Osteocyte (in vitro differentiated cells): ENCODE measurements at places on chromosomes 6 and 20. TPM values are rescaled to one million over a fixed set of nuclear protein-coding genes. Genes with fewer than 3 reads are reported as not detected.

The MEP1A gene
- not detected in 2 replicates for total RNA-seq

GRCh38 chr6:16639684-16640480 is 121.4 kb downstream of the ATXN1 start:
- no peak for DNase-seq

The PKIG gene
- total RNA-seq = 26.0 and 29.5 TPM in 2 replicates

The MCM8 gene
- total RNA-seq = 6.3 and 7.1 TPM in 2 replicates

- DNase-seq = no peak
Measured at GRCh38 chr6:111478064-111478476, 4.9 kb downstream of the REV3L start.

DNA sequence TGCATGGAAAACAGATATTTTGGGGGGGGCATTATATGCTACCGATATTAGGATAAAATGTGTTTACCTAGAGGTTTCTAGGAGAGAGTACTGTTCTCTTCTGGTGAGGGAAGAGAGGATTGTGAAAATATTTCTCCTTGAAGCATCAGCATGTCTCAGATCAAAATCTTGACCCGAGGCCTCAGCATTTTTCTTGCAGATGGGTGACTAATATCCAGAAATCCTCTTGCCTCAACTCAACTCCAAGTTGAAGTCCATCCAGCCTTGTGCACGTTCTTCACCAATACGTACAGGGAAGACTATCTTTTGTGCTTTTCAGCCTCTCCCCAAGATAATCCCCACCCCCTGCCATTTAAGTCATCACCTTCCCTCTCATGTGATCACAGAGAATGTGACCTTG is 59.5 kb downstream of the PRND start:
- DNase-seq = no peak

DNA sequence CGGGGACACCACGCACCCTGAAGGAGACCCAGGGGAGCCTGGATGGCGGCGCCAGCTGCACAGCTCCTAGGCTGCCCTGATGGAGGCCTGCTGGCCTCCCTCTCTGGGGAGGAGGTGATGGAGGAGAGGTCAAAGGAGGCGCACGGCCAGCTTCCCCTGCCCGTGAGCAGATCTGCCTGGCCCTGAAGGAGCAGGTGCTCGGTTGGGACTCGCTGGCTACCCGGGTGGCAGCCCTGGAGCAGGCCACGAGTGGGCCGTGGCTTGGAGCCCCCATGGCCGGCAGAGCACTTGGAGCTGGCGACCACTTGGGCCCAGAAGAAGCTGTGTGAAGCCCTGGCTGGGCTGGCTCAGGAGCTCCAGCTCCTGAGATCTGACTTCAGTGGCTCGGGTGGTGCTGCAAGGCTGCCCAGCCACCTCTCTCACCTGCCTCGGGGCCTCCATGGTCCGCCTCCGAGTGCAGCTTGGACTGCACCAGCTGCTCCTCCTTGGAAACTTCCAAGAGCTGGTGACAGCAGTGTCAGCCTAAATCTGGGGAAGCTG is 7.5 kb upstream of the RAET1E start:
- DNase-seq = peak; percentile 66

- no peak for DNase-seq
Measured at GRCh38 chr20:2114990-2115681, 13.5 kb downstream of the STK35 start.

DNA sequence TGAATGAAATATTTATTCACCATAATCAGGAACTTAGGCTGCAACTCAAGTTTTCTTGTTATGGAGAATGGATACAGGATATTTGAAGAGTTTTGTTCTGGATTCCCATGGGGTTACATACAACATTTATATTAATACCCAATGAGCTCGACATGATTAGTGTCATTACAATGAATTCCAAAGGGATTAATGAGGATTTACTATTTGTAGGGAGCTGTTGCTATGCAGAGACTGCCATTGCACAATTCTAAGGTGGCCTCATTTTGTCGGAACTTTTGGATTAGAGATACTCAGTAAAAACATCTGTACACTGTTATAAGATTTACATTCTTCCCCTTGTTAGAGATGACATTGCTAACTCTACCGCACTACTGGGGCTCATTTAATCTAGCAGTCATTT is 586.8 kb upstream of the MAP3K7 start:
- no peak for DNase-seq

DNA sequence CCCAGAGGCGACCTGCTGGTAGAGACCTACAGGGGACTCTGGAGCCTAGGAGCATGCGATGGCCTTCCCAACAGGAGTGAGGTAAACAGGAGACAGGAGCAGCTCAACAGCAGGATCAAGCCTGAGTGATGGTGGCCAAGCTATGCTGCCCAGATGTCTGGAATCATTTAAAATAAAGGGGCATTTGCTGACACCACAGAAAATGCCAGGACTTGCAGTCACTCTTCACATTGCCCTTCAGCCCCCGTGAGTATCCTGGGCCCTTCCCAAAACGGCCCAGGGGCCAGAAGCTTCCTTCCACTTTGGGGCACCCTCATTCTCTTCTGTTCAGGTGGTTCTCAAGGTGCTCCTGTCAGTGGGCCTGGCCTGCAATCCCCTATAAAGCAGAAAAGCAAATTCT is 23.2 kb downstream of the INSM1 start:
- DNase-seq = no peak

The ATF6B gene
- 109 and 116 TPM in 2 replicates for total RNA-seq

DNA sequence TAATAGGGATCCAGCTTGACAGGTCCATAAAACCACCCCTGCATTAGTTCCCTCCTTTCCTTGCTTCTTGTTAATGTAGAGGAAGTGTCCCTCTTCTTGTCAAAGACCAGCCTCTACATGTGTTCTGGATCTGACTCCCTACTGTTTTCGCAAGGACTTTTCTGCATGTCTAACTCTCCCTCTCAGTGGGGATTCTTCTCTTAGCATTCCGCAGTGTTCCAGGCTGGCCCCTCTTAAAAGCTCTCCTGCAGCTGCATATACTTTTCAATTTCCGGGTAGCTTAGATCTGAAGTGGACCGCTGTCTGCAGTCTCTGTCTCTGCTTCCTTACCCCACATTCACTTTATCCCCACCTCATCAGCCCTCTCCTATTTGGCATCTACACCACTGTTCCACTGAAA is 96.1 kb upstream of the MAN1A1 start:
- no peak for DNase-seq

DNA sequence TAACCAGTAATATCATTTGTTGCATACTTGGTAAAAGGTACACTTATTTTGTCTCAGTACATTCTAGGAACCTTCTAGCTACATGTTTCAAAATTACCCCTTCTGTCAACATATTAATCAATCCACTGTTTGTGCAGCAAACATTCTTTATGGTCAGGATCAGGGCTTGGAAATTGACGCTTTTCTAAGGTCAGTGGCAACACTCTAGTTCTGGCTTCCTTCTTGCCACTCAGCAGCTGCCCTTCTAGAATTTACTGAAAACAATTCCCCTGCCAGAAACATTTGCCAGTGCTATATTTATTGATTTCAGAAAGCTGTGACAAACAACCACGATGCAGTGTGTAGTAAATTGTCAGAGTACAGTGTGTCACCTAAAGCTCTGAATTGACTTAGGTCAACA is 84.7 kb upstream of the FBXL4 start:
- no peak for DNase-seq

GRCh38 chr6:6685249-6686040 is 96.9 kb downstream of the LY86 start:
- DNase-seq = no peak

The RBBP8NL gene
- not detected in 2 replicates for total RNA-seq

The SLC32A1 gene
- not detected in 2 replicates for total RNA-seq

- no peak for DNase-seq
Measured at GRCh38 chr20:11376420-11376819, 541.3 kb upstream of the BTBD3 start.

- no peak for DNase-seq
Measured at GRCh38 chr20:37276494-37277252, 12.8 kb upstream of the MANBAL start.

The MPIG6B gene
- not detected in 2 replicates for total RNA-seq

DNA sequence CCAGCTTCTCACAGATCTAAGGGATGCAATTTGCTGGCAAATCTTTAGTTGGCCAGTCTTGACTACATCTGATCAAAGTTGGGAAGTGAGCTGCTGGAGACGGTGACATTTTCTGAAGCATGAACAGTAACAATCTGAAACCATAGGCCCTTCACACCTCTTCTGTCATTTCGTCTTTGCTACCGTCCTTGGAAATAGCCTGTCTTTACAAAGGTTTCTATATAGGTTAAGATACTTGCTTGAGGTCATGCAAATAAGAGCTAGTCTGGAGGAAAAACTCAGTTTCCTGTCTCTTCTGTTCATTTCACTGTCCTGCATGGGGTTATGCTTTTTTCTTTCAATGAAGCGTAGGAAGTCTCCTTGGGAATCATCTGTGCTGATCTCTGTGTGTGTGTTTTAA is 55.6 kb downstream of the CARMIL1 start:
- DNase-seq = no peak

DNA sequence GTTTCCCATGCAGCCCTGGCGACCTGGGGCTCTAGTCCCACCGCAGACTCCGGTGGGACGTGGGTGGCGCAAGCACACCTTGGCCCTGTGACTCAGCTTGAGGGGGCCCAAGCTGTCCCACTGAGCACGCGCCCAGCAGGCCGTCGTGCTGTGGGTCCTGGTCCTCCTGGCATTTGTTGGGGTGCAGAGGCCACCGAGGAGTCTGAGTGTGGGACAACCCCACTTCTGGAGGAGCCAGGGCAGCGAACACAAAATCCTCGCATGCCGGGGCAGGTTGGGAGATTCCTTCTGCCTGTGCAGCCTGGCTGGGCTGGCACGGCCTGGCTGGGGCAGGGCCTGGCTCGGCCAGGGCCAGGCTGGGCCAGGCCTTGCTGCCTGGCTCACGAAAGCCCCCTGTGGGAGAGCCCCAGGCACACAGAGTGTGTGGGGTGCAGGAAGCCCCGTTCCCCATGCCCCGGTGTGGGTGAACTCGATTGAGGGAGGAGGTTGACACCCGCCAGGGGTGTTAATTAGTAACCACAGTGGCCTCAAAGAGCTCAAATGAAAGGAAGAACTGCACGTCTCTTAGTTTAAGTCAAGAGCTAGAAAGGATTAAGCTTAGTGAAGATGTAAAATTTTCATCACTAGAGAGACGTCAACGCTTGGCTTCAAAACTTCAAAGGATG is 1808.5 kb upstream of the DEFB115 start:
- no peak for DNase-seq

DNA sequence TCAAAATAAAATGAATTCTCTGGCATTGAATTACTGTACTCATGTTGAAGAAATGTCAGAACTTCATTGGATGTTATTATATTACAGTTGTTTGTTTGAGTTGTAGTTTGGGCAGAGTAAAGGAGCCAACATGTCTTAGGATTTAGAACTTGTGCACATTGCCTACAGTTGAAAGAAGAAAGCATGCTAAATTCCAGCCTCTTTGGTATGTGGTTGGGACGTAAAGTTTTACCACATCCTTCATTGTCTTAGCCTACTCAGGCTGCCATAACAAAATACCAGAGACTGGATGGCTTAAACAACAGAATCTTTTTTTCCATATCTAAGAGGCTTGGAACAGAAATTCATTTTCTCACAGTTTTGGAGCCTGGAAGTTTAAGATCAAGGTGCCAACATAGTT is 42.4 kb downstream of the HFE start:
- DNase-seq = no peak

GRCh38 chr20:57526087-57526884 is 1.3 kb upstream of the CTCFL start:
- DNase-seq = no peak

DNA sequence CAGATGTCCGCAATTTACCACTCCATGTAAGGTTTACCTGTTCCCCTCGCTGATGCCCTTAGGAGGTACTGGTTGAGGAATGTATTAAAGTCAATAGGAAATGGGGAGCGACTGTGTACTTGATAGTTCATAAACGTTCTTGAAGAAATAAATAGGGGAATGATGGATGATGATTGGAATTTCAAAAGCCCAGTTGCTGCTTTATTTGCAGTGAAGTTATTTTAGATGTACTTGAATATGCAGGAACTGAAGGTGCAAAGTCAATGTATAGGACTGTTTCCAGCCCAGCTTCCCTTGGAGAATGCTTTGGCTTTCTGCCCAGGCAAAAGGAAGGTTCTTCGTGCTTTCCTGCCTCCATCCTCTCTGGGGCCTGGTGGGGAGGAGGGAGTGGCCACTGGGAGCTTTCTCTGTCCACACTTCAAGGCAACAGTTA is 19.8 kb downstream of the ADGRF5 start:
- no peak for DNase-seq

DNA sequence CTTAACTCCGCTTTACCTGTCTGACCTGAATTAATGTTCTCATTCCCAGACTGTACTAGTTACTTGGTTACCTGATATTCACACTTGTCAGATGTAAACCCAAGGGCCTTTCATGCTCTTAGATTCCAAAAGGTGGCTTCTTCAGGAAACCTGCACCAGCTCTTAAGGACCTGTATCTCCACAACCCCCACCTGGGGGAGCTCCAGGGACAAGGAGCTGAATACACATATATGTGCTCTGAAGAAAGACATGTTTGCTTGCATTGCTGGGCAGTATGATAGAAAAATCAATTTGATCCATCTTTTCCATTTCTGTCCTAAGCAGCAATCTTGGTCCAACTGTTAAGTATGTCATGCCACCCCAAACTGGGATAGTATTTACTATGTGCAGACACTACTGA is 64.8 kb upstream of the POU3F2 start:
- DNase-seq = no peak
